Aorta (tissue), 5 donors: ENCODE measurements at places on chromosomes 1 and 21.

GRCh38 chr1:246212013-246212412, 295.1 kb downstream of the SMYD3 start:
- DNase-seq: no peak

- no peak for DNase-seq
Measured at GRCh38 chr21:33849834-33850233, 65.8 kb downstream of the ATP5PO start.

GRCh38 chr21:25133939-25134338, 473.3 kb downstream of the MRPL39 start:
- DNase-seq: no peak

- no peak for DNase-seq
Measured at GRCh38 chr1:222706815-222707214, 5.5 kb downstream of the AIDA start.

DNA sequence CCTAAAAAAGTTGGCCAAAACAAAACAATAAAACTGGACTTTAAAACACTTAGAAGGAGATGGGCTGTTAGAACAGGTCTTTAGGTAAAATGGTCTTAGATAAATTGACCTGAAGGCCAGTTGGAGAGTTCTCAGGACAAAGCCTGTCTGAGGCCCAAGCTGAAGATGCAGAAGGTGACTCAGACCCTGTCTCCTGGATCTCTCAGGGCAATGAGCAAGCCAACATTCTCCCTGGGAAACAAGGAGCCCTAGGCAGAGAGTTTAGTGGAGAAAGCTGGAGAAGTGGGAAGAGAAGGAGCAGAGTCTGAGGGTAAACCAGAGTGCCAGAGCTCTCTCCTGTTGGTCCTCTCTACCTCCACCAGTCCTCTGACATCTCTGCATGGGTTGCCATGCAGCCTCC, 70.1 kb downstream of the FCRL5 start:
- DNase-seq: no peak

DNA sequence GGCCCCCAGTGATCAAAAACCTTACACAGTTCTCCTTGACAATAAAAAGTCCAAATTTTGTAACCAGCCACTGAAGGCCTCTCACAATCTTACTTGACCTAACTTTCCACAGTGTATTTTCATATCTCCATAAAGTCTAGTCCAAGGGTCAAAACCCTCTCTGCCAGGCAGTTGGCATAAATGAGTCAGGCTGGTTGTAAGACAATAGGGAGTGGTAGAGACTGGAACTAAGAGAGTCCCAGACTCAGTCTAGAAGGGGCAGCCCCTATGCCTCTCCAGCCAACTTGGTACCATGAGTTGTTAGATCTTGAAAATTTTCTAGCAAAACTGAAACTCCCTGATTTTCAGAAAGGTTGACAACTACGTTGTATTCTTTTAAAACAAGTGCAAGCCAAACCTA, 21.0 kb downstream of the KIF21B start:
- DNase-seq: no peak

DNA sequence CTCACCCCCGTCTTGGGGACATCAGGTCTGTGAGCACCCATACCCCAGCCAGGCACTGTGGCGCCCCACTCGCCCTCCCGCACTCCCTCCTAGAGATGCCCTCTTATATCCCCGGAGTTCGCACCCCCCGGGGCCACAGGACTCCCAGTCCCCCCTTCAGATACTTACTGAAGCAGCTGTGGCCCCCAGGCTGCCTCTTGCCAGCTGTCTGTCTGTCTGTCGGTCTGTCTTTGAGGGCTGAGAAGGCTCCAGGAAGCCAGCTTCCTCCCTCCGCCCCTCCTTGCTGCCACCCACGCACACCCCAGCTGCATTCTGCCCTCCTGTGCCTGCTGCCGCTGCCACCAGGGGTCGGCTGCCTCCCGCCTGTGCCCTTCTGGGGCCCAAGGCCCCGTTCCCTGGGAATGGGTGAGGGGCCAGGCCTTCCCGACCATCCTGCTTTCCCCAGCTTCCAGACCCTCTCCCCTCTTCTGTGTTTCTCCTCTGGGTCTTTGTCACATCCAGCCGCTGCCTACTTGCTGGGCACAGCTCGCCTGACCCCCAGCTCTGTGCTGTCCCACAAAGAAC, at the start of gene PTPN7:
Gene PTPN7 (minus strand): TSS at position 226 of the 564 bp plus-strand sequence. CDS start 1,200 bp downstream, outside the sequence.
- no peak for DNase-seq
